ENCODE measurements at places on chromosomes 2 and 18.

DNA sequence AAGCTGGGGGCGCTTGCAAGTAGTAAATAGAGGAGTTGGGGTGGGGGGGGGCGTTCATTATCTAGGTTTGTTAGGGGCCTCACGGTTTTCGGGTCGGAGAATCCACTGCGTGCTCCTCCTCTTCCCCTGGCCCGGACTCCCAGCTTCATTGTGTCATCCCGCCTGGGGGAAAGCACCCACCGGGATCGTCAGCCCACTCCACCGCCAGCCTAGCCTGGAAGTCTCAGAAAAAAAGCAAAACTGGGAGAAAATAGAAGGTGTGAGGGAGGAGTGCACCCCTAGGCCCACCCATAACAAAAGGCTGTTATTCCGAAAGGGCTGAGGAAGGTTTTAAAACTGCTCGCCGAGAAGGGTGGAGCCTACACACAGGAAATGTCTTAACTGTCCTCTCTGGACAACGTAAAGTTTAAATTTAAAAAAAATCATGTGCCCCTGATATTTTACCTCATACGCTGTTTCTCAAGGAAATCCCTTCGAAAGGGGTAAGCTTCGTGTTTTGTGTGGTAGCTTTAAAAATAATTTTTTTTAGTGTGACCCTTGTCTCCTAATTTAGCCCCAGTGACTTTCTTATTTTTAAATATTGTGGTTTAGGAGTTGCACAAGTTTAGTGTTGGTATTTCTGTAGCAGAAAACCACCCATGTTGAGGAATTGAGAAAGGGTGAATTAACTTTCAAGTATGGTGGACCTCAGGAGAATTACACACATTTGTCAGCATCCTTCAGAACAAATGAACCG, 104.2 kb downstream of the SPTBN1 start:
- peak; percentile 64 for DNase-seq

DNA sequence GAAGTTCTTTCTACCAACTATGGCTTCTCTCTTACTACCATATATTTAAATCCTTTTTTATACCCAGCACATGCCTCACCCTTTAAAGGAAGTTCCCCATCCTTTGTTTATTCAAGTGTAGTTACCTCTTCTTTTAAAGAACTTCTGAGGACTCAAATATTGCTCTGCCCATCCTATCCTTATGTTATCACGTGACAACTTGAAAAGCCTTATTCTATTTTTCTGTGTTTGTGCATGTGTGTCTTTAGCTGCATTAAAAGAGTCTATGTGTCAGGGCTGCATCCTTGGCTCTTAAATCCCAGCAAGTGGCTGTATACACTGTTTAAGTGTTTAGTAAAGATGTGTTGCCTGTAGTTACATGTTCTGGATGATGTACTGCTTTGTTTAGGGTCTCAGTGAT, 22.5 kb downstream of the FSHR start:
- DNase-seq: no peak

GRCh38 chr2:32403782-32404181, 47.0 kb downstream of the BIRC6 start:
- DNase-seq: no peak

DNA sequence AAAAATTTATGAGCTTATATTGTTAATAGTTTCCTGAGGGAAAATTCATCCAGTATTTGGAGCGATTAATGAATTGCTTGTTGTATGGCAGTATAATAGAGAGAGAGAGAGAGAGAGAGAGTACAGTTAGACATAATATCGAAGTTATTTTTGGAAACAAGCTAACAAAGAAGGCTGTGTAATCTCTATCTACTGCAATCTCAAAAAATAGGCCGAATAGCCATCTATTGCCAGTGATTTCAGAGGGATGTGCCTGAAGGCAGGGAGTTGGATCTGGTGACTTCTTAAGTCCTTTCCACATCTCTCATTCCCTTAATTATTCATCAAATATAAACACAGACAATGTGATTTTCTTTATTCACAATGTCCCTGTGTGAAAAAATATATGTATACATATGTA, 433.1 kb upstream of the RAB12 start:
- DNase-seq: no peak

DNA sequence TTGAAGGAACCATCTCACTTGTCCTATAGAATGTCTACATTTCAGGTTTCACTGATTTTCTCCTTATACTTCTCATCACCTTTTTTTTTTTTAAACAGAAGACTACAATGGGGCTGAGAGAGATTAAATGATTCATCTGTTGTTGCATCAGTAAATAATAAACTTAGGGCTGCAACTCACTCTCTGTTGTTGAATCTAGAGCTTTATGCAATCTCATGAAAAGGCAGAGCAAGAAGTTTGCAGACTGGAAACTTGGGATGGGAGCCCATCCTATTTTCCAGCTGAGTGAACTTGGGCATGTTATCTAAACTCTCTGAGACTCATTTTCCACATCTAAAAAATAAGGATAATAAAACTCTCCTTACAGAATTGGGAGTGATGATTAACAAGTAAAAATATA, 58.4 kb downstream of the PDE1A start:
- no peak for DNase-seq

- DNase-seq: no peak
Measured at GRCh38 chr2:35347561-35347960, 1008.0 kb upstream of the CRIM1 start.

- DNase-seq: no peak
Measured at GRCh38 chr2:215772003-215772402, 241.3 kb downstream of the MREG start.

GRCh38 chr18:39453882-39454281, 1888.3 kb upstream of the CELF4 start:
- DNase-seq: no peak
